ENCODE measurements at places on chromosomes 16 and 17.

DNA sequence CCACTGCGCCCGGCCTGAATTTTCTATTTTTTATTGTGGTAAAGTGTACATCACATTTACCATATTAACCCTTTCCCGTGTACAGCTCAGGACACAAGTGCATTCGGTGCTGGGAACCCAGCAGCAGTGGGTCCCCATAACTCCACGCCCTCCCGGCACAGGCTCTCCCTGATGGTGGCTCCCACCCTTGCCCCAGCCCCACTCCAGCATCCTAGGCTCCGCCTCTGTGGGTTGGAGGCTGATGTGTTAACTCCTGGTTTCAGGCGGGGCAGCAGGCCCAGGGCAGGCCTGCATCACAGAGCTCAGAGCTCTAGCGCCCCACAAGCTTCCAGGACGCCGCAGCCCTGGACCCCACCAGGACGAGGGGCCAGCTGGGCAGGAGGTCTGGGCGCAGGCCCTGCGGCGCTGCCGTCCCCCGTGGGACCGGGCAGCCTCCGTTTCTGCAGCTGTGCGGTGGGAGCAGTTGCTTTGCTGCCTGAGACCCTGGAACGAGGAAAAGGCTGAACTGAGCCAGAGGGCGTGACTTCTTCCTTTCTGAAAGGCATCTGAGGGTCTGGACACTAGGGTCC is 19.6 kb downstream of the ZFPM1 start:
- DNase-seq, result no peak

- no peak for DNase-seq
Observed at GRCh38 chr16:82530883-82531282, 95.9 kb upstream of the CDH13 start.

DNA sequence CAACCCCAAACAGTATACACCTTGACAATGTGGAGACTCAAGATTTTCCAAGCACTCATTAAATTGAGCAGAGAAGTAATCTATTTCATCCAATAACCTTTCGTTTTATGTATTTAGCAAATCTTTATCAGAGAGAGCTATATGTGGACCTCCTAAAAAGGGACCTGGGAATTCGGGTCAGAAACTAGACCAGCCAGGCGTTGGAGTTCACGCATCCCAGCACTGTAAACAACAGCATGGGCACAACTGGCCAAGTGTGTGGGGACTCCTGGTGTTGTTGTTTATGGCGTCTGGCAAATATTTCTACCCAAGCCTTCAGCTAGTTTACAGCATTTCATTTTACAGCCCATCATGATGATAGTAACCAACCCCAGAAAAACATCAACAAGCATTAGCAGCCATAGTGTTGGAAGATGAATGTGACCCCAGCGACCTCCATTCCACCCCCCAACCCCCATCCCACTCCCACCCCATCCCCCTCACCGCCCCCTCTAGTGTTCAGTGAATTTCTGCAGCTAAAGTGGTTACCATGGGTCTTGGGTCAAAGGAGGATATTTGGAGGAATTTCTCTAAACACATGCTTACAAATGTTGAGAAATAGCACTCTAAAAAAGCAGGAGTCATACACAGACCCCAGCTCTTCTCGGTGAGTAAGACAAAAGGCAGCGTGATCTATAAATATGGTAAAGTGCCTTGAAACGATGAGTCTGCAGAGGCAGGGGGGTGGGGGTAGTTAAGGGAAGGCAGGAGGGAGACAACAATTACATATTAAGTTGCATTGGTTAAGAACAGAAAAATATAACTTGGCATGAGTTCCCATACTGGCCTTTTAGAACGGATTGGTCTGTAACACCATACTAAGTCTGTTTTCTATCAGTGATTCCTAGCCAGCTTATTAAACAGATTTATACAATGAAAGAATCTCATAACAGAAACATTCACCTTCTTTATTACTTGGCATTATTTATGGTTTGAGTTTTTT is 91.4 kb upstream of the TBX2 start:
- no peak for DNase-seq

- DNase-seq, result peak; percentile 40
Observed at GRCh38 chr17:80474231-80474960, 2.0 kb downstream of the NPTX1 start.

All from CD4-positive, alpha-beta T cell treated with Interferon alpha-2 for 1 hour (primary cell).